Activated CD4-positive, alpha-beta T cell treated with anti-CD3 and anti-CD28 coated beads, Interleukin-2, amount 10 ng/mL, durations not matched to agents 7 days and 5 days (primary cell): ENCODE measurements at places on chromosomes 3 and 15.

- no peak overlapping the region for H3K27ac ChIP-seq
- no peak overlapping the region for H3K4me3 ChIP-seq
- H3K36me3 ChIP-seq = no peaks in the 10 kb centered on the region
- H3K4me1 ChIP-seq = no peaks in the 10 kb centered on the region
- DNase-seq = no peak
These were observed 149.9 kb upstream of the NR2E3 start for GRCh38 chr15:71660501-71660900.

DNA sequence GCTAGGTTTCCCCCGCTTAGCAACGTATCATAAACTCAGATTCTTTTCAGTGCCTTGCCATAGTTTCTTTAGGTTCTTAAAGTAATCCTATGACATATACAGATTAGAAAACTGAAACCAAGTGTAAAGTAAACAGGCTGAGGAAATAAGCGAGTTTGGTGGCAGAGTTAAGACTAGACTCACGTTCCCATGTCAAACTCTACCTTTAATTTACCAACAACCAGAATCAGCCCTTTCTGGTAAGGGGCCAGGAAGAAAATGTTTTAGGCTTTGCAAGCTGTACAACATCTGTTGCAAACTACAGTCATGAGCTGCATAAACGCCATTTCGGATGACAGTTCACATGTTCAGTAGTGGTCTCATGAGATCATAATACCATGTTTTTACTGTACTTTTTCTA is 128.0 kb upstream of the PRICKLE2 start:
- H3K4me1 ChIP-seq = peaks cover 62% of the 10 kb centered on the region
- H3K4me3 ChIP-seq = no peak overlapping the region
- no peaks in the 10 kb centered on the region for H3K27me3 ChIP-seq

DNA sequence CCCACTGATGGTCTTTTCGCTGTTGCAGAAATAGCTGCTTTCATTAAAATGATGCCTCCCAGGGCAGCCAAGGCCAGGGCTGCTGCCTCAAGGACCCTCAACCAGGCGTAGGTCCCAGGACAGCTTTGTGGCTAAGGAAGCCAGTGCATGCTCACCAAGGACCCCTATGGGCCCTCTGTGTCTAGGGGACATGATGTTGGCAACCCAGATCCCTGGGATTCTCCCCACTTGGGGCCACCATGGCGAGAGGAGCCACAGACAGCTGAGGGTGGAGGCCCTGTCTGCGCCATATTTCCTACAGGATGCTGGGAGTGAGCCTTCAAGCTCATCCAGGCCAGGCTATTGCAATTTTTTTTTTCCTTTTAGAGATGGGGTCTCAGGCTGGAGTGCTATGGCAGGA is 137.2 kb downstream of the CHSY1 start:
- no peak for DNase-seq
- no peak overlapping the region for H3K27ac ChIP-seq
- no peak overlapping the region for H3K4me3 ChIP-seq

- no peaks in the 10 kb centered on the region for H3K4me1 ChIP-seq
- no peak overlapping the region for H3K4me3 ChIP-seq
- peaks cover 6% of the 10 kb centered on the region for H3K36me3 ChIP-seq
- no peaks in the 10 kb centered on the region for H3K27me3 ChIP-seq
- H3K27ac ChIP-seq = no peak overlapping the region
- DNase-seq = no peak
These were observed 99.0 kb downstream of the MAP2K5 start for GRCh38 chr15:67641453-67641852.

DNA sequence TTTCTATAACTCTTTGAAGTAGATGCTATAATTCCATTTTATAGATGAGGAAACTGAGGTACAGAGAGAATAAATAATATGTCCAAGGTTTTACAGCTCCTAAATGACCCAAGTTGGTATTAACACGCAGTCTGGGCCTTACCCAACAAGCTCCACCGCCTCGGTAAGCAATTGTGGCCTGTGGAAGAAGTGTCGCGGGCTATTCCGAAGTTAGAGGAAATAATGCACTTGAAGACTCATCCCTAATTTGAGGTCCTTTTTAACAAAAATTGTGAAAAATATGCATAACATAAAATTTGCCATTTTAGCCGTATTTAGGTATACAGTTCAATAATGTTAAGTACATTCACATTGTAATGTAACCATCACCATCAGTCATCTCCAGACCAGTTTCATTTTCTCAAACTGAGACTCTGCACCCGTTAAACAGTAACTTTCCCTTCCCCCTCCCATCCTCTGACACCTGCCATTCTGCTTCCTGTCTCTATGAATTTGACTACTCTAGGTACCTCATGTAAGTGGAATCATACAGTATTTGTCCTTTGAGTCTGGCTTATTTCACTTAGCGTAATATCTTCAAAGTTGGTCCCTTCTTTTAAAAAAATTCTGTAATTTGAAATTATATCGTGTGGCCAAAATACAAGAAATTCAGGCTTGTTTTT is 18.2 kb downstream of the IDH3A start:
- peak; percentile 65 for DNase-seq
- H3K4me3 ChIP-seq = peak overlapping the region; percentile 29
- peaks cover 77% of the 10 kb centered on the region for H3K36me3 ChIP-seq
- H3K27ac ChIP-seq = peak overlapping the region; percentile 83

- peaks cover 6% of the 10 kb centered on the region for H3K4me1 ChIP-seq
- no peak overlapping the region for H3K4me3 ChIP-seq
- DNase-seq = no peak
- H3K36me3 ChIP-seq = no peaks in the 10 kb centered on the region
- H3K27me3 ChIP-seq = no peaks in the 10 kb centered on the region
- H3K27ac ChIP-seq = no peak overlapping the region
These were observed 176.3 kb downstream of the STT3B start for GRCh38 chr3:31709005-31709404.

DNA sequence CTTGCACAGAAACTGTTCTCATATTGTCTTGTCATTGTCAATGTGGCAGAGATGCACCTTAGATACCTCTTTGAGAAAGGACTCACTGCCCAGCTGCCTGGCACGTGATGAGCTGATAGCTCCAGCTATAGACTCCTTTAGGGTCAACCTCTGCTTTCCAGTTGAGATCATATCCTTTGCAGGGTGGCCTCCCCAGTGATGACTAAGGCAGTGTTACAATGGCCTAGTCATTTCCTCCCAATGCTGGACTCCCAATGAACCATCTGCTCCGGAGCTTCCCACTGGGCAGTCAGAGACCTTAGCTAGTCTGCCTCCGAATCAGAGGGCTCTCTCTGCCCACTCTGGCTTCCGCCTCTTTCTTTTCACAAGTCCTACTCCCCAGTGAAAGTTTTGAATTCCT is 79.5 kb downstream of the CHRD start:
- H3K36me3 ChIP-seq = no peaks in the 10 kb centered on the region
- DNase-seq = no peak

DNA sequence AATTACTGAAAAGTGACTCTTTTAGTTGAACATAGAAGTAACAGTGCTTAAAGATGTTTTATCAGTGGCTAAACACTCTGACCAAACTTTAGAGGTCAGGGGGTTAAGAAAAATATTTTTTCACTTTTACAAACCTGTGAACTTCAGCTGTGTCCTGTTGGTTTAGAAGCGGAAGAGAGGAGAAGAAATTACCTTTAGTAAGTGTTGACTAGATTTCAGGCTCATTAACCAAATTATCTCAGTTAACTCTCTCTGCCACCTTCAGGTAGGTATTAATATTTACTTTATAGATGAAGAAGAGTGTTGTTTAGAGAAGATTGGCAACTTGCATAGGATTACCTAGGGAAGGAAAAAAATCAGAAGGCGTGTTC is 151.9 kb upstream of the CMC1 start:
- no peaks in the 10 kb centered on the region for H3K36me3 ChIP-seq
- no peaks in the 10 kb centered on the region for H3K27me3 ChIP-seq
- no peak for DNase-seq
- no peak overlapping the region for H3K27ac ChIP-seq

- H3K36me3 ChIP-seq = peaks cover 3% of the 10 kb centered on the region
- peaks cover 29% of the 10 kb centered on the region for H3K27me3 ChIP-seq
- no peak for DNase-seq
These were observed 1.7 kb upstream of the HDGFL3 start for GRCh38 chr15:83209333-83209732.

DNA sequence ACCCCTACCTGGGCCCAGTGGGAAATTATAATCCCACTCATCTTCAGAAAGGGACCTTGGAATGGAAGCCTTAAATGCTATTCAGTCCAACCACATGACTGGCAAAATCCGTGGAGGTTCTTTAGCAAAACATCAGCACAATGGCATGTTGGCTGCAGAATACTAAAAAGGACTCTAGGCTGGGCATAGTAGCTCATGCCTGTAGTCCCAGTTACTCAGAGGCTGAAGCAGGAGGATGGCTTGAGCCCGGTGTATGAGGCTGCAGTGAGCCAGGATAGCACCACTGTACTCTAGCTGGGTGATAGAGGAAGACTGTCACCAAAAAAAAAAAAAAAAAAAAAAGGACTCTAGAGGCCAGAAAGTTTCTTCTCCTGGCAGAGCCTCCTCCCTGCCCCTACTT is 60.6 kb upstream of the RYK start:
- peaks cover 63% of the 10 kb centered on the region for H3K27me3 ChIP-seq
- no peak overlapping the region for H3K4me3 ChIP-seq
- DNase-seq = no peak
- H3K27ac ChIP-seq = no peak overlapping the region
- H3K4me1 ChIP-seq = peaks cover 3% of the 10 kb centered on the region

GRCh38 chr3:171803044-171803443 is 7.2 kb downstream of the PLD1 start:
- no peak overlapping the region for H3K4me3 ChIP-seq
- H3K27ac ChIP-seq = no peak overlapping the region
- no peaks in the 10 kb centered on the region for H3K36me3 ChIP-seq

- no peak for DNase-seq
- H3K4me1 ChIP-seq = peaks cover 18% of the 10 kb centered on the region
- peak overlapping the region; percentile 96 for H3K27ac ChIP-seq
- peaks cover 2% of the 10 kb centered on the region for H3K27me3 ChIP-seq
- H3K4me3 ChIP-seq = peak overlapping the region; percentile 83
- peaks cover 2% of the 10 kb centered on the region for H3K36me3 ChIP-seq
These were observed 220.3 kb upstream of the ATP10A start for GRCh38 chr15:26083457-26083856.

DNA sequence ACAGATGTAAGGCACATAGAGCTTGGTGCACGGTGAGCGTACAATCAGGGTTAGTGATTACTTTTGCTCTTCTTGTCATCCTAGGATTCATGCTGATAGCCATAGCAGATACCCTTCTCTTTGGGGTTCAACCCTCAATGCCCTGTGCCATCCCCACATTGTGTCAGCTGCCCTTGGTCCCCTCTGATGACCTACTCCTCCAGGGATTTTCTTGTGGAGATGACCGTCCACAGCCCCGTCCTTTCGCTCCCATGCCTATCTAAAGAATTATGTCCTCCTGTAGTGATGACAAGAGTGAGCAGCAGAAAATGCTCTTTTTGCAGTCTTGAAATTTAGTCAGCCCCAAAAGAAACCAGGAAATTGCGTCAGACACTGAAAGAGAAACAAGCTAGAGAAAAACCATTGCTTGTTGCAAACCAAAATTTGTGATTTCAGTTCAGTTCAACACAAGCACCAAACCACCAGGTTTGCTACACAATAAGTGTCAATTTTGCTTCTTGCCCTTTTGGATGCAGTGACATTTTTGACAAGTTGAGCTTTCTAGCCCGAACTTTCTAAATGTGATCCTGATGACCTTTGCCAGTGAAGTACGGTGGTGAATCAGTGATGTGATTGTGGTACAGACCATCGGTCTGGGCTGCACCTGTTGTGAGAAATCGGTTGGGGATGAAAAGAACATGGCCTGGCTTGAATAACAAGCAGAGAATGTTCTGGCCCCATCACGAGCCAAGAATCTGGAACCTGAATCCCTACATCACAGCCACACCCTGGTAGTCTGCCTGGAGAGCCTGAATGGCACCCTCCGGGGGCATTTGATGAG is 41.3 kb downstream of the CMTM7 start:
- peak overlapping the region; percentile 68 for H3K4me3 ChIP-seq
- peaks cover 90% of the 10 kb centered on the region for H3K4me1 ChIP-seq
- H3K27ac ChIP-seq = peak overlapping the region; percentile 98
- peaks cover 26% of the 10 kb centered on the region for H3K36me3 ChIP-seq
- peak; percentile 61 for DNase-seq

- no peak overlapping the region for H3K4me3 ChIP-seq
- H3K4me1 ChIP-seq = no peaks in the 10 kb centered on the region
- peaks cover 5% of the 10 kb centered on the region for H3K27me3 ChIP-seq
- no peak overlapping the region for H3K27ac ChIP-seq
These were observed 35.0 kb downstream of the ATP2B2 start for GRCh38 chr3:10470120-10471053.

- H3K4me1 ChIP-seq = peaks cover 33% of the 10 kb centered on the region
- peak within 1 kb of the TSS; percentile 44 for H3K4me3 ChIP-seq
- H3K36me3 ChIP-seq = peaks cover 5% of the 10 kb centered on the region
These were observed at the start of gene PLCD1 for GRCh38 chr3:38029400-38030125. Gene PLCD1, minus strand, starts transcription at chr3:38029642. Its CDS starts 103 bp downstream, at chr3:38029539.

GRCh38 chr3:194103505-194103904 is 32.4 kb upstream of the HES1 start:
- peaks cover 17% of the 10 kb centered on the region for H3K4me1 ChIP-seq
- H3K27me3 ChIP-seq = peaks cover 25% of the 10 kb centered on the region
- H3K4me3 ChIP-seq = no peak overlapping the region
- DNase-seq = peak; percentile 40
- H3K27ac ChIP-seq = no peak overlapping the region

- peaks cover 3% of the 10 kb centered on the region for H3K4me1 ChIP-seq
- DNase-seq = no peak
- no peaks in the 10 kb centered on the region for H3K27me3 ChIP-seq
- H3K27ac ChIP-seq = no peak overlapping the region
- H3K4me3 ChIP-seq = no peak overlapping the region
- peaks cover 14% of the 10 kb centered on the region for H3K36me3 ChIP-seq
These were observed 50.6 kb downstream of the SUMF1 start for GRCh38 chr3:4416427-4416945.

DNA sequence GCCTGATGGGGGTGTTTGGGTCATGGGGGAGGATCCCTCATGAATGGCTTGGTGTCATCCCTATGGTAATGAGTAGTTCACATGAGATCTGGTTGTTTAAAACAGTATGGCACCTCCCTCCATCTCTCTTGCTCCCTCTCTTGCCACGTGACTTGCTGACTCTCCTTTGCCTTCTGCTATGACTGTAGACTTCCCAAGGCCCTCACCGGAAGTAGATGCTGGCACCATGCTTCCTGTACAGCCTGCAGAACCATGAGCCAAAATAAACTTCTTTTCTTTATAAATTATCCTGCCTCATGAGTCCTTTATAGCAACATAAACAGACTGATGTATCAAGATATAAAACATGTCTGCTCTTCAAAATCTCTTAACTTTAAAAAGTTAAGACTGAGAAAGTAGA is 96.1 kb downstream of the TFDP2 start:
- H3K36me3 ChIP-seq = no peaks in the 10 kb centered on the region
- H3K27me3 ChIP-seq = no peaks in the 10 kb centered on the region
- no peak overlapping the region for H3K4me3 ChIP-seq
- DNase-seq = no peak
- H3K4me1 ChIP-seq = peaks cover 5% of the 10 kb centered on the region

GRCh38 chr3:25171897-25172296 is 256.2 kb upstream of the RARB start:
- H3K4me1 ChIP-seq = no peaks in the 10 kb centered on the region
- no peaks in the 10 kb centered on the region for H3K36me3 ChIP-seq
- H3K4me3 ChIP-seq = no peak overlapping the region
